ENCODE measurements at places on chromosomes 16 and 17.

DNA sequence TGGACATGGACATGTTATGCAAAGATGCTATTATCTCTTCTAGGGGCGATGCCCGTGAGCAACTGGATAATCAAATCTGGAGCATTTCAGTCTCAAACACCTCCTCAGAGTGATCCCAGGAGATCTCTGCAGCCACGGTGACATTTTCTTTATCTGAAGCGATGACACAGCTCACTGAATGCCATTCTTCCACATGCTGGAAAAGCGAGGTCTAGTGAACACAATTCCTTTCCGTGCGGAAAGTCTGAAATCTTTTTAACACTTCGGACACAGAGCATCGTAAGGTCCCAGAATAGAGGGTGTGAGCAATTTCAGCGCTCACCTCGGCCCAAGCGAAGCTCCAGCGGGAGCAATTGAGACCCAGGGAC, 531 bp upstream of the HASPIN start:
- DNase-seq = no peak

GRCh38 chr17:45801421-45801820, 17.3 kb downstream of the CRHR1 start:
- DNase-seq = no peak

GRCh38 chr16:82523815-82524214, 103.0 kb upstream of the CDH13 start:
- DNase-seq = no peak

GRCh38 chr17:50843150-50843905, 7.9 kb downstream of the WFIKKN2 start:
- DNase-seq = no peak

GRCh38 chr16:23566724-23567123, 9.2 kb downstream of the UBFD1 start:
- DNase-seq = no peak

- no peak for DNase-seq
Measured at GRCh38 chr17:44688200-44688599, 1.4 kb downstream of the CCDC43 start.

- DNase-seq = no peak
Measured at GRCh38 chr17:75783803-75784472, 668 bp upstream of the UNK start.

- no peak for DNase-seq
Measured at GRCh38 chr17:43430936-43431713, 32.3 kb downstream of the ARL4D start.

DNA sequence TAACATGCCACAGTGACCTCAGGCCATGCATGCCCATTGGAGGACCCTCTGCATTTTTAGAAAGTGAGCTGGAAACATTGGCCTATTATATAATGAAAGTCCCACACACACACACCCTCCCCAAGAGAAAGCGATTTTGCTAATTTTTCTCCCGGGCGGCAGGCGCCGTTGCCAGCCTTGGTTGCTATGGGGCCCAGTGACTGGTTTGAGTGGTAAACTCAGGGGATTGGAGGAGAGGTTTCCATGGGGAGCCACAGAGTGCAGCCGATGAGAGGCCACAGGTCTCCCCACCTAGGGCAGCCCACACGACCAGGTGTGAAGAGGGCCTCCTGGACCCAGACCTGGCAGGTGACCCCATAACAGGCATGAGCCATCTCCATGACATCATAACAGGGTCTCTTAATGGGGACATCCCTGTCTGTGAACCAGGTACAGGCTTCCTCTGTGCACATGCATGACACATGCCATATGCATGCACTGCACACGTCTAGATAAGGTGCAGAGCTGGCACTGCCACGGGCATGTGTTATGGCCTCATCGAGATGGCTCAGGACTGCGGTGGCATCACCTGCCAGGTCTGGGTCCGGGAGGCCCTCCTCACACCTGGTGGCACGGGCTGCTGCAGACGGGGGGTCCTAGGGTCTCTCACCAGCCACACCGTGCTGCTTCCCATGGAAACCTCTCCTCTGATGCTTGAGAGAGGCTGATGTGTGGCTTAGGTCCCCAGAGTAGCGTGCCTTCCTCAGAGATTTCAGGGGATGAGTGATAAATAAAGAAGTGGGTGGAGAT, 144.1 kb downstream of the RBFOX3 start:
- no peak for DNase-seq

- no peak for DNase-seq
Measured at GRCh38 chr17:78714534-78714933, 67.5 kb downstream of the CYTH1 start.

DNA sequence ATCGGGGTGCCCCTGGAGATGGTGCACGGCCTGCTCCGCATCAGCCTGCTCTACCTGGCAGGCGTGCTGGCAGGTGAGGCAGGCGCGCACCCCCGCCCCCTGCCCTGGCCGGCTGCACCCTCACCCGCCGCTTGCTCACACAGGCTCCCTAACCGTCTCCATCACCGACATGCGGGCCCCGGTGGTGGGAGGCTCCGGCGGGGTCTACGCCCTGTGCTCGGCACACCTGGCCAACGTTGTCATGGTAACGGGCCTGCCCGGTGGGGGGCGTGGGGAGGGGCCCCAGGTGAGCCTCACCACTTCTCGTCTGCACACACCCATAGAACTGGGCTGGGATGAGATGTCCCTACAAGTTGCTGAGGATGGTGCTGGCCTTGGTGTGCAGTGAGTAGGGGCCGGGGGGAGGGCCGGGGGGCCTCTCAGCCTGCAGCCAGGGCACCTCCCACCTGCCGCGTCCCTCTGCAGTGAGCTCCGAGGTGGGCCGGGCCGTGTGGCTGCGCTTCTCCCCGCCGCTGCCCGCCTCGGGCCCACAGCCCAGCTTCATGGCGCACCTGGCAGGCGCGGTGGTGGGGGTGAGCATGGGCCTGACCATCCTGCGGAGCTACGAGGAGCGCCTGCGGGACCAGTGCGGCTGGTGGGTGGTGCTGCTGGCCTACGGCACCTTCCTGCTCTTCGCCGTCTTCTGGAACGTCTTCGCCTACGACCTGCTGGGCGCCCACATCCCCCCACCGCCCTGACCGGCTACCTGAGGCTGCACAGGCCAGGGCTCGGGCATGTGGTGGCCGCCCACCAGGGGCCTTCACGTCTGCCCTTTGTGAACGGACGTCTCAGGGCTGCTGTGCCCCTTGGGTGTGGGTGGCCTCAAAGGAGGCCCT, 2.1 kb downstream of the RHBDL1 start:
- no peak for DNase-seq

DNA sequence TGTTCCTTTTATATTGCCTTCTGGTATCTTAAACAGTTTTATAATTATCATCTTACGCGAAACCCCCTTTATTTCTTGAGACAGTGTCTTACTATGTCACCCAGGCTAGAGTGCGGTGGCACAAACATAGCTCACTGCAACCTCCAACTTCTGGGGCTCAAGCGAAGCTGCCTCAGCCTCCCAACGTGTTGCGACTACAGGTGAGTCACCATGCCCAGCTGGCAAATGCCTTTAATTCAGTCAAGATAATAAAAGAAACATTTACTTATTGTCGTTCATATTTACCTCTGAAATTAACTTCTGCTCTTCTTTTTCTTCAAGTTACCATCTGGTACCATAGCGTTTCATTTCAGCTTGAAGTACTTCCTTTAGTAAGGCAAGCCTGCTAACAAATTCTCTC, 43.9 kb downstream of the FBXL20 start:
- DNase-seq = no peak

GRCh38 chr16:88754912-88755744, 29.9 kb downstream of the PIEZO1 start:
- no peak for DNase-seq

GRCh38 chr16:8323153-8323552, 267.2 kb downstream of the TMEM114 start:
- DNase-seq = no peak

DNA sequence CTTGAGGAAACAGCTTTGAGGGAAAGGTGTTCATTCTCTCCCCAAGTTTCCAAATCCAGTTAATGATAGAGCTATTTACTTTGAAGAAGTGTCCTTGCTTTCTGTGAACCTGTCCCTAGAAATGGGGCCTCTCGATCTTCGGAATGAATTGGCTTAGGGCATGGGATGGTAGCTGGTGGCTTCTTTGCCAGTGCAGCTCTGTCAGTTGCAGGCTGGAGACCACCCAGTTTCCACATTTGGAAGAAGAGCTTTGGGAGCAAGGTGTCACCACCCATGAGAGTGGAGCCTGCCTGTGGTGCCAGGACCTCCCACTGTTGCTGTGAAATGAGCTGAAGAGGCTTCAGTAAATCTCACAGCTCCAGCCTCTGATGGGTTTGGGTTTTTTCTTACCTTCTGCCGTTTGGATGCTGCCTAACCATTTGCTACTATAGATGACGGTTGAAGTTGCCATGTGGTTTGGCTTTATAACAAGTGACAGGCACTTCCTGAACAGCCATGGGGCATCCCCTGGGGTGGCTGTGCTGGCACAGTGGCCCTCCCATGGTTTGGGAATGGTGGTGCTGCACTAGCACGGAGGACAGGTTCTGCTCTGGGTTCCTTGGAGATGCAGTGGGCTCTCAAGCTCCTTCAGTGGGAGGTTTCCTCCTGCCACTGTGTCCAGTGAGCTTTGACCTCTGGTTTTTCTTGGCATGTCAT, 19.5 kb upstream of the SLC5A10 start:
- no peak for DNase-seq

- no peak for DNase-seq
Measured at GRCh38 chr17:81569986-81570514, 17.9 kb upstream of the FAAP100 start.

DNA sequence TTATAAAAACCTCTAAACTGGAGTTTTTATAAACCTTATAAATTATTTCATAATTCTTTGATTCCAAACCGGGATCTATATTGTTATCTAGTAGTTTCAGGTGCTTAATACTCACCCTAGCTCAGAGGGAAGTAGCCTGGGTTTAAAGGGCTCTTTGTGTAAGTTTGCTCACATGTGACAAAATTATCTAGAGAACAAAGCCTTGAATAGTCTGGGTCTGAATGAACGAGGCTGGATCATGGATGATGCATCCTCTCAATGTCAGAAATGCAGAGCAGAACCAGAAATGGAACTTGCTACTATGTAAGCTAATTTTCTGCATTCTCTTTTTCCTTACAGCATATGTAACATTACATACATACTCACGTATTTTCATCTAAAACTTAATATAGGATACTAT, 103.9 kb upstream of the NETO2 start:
- no peak for DNase-seq

- no peak for DNase-seq
Measured at GRCh38 chr17:381516-381915, 28.9 kb upstream of the RPH3AL start.

- DNase-seq = no peak
Measured at GRCh38 chr16:83954577-83955016, 1.6 kb downstream of the OSGIN1 start.

DNA sequence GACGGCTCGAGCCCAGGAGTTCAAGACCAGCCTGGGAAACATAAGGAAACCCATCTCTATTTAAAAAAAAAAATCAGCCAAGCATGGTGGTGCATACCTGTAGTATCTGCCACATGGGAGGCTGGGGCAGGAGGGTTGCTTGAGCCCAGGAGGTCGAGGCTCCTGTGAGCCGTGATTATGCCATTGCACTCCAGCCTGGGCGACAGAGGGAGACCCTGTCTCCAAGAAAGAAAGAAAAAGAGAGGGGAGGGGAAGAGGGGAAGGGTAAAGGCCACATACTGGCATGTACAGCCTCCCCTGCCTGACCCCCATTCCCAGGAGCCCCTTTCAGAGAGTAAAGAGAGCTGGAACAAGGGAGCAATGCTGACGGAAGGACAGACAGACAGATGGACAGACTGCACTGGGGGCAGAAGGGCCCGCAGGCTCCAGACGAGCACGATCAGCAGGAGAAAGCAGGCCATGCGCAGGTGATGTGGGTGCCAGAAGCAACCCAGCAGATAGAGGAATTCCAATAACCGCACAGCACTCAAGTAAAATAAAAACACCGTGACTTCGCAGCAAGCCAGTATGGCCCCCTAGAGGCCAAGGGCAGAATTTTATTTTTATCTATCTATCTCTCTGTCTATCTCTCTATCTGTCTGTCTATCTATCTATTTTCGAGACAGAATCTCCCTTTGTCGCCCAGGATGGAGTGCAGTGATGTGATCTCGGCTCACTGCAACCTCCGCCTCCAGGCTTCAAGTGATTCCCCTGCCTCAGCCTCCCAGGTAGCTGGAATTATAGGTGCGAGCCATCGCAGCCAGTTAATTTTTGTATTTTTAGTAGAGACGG, 27.1 kb upstream of the SNN start:
- DNase-seq = peak; percentile 20

- peak; percentile 40 for DNase-seq
Measured at GRCh38 chr16:86519649-86520316, 9.5 kb downstream of the FOXF1 start.

DNA sequence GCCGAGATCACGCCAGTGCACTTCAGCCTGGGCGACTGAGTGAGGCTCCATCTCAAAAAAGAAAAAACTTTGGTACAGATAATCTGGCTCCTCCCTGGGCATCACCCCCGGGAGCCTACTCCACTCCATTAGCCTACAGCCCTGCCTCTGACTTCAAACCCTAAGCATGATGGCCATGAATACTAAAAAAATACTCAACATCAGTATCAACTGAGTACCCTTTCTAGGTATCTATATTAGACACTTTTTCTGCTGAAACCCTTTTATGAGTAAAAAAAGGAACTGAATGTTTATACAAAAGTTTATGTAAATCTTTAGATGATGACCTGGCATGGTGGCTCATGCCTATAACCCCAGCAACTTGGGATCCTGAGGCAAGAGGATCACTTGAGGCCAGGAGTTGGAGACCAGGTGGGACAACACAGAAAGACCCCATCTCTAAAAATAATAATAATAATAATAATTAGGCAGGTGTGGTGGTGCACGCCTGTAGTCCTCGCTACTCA, 6.9 kb downstream of the RDM1 start:
- DNase-seq = no peak

DNA sequence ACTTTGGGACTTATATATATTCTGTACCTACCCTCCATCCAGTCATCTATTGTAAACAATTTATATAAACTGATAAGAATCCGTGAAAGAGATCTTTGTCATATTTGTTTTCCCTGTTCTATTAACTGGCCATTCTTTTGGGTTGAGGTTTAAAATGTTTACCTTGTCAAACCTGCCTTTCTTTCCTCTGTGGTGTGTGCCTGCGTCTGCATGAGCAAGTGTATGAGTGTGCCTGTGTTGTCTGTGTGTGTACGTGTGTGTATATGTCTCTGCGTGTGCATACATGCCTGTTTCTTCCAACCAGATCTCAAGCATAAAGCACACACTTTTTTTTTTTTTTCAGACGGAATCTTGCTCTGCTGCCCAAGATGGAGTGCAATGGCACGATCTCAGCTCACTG, 201.5 kb downstream of the C16orf95 start:
- DNase-seq = no peak

- DNase-seq = no peak
Measured at GRCh38 chr16:56493126-56493525, 26.7 kb downstream of the BBS2 start.

All from activated T-cell treated with anti-CD3 and anti-CD28 coated beads for 1 hour (primary cell).